ENCODE measurements at places on chromosomes 12 and 14. TPM values are rescaled to one million over a fixed set of nuclear protein-coding genes. Genes with fewer than 3 reads are reported as not detected.

DNA sequence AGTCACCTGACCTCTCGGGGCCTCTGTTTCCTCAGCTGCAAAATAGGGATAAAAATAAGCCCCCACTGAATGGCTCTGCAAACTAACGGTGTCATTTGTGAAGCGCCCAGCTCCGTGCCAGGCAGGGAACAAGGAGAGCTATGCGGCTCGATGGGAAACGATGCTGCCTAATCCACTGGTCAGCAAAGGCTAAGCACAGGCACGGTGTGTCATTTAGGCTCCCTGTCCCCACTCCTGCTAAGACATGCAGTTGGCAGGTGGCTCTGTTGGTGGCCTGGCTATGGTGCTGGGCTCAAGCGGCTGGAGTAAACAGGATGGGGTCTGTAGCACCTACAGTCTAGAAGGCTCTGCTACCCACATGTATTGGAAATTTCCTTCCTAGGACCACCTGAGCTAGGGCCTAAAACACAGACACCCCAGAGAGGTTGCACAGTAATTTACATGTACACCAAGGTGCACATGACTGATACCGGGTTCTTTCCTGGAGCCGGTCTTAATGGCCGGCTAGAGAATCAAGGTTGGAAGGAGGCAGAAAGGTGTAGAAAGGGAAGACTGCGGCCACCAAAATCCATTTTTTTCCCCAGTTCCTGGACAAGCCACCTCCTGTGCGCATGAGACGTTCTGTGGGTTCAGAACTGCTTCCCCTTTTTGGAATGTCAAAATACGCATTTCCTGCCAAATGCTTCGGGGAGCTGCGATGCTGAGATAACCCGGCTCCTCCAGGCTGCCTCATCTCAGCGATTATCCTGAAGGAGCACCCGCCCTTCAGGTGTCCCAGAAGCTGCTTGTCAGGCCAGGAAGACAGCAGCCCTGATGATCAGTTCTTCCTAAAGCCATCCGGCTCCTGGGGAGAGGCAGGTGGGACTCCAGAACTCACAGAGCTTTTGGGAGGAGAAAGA, 1.0 kb downstream of the CACNA2D4 start:
- DNase-seq, result no peak

GRCh38 chr12:109762071-109762672, 48.5 kb downstream of the FAM222A start:
- no peak for DNase-seq

- no peak for DNase-seq
Observed at GRCh38 chr12:11859705-11860425, 210.4 kb downstream of the ETV6 start.

DNA sequence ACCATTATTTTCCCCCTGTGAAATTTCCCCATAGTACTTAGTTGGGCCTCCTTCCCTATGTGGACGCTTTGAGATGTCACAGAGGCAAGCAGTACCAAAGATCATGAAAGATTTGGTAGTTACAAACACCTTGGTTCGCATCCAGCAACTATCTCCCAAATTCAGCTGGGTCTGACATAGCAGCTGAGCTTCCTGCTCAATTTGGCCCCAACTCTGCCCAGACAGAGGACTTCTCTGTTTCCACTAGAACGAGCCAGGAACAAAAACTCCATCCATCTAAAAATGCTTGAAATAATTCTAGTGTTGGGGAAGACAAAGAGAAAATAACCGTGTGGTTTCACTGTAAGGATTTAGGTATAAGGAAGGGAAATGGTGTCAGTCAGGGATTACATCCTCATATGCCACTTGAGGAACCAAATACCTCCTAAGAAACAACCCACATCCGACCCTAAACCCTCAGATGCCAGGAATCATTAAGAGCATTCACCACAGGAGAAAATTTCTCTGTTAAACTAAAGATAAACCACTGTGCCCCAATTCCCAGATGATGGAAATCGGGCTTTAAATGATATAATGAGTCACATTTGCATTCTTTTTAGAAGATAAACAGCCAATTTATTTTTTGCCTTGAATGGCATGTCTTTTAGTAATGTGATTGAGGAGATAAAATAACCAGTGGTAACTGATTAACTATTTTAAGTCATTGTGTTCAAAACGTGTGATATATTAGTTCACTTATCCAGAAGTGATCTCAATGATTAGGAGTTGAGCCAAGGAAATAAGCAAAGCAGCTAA, 103.7 kb upstream of the IFNG-AS1 start:
- peak; percentile 26 for DNase-seq

- no peak for DNase-seq
Observed at GRCh38 chr14:89196545-89196944, 220.5 kb downstream of the FOXN3 start.

The OAS1 gene
- 6.0 TPM for total RNA-seq

The AICDA gene
- total RNA-seq, result 1.3 TPM

The C12orf43 gene
- total RNA-seq, result 16.5 TPM

The SGPP1 gene
- total RNA-seq, result 22.5 TPM

The MYF5 gene
- total RNA-seq, result not detected

The LAG3 gene
- not detected for total RNA-seq
